Uterine smooth muscle cell (primary cell): ENCODE measurements at places on chromosomes 13 and 19. TPM values are rescaled to one million over a fixed set of nuclear protein-coding genes. Genes with fewer than 3 reads are reported as not detected.

Gene AKAP8L
- total RNA-seq, result 71.9 and 76.0 TPM in 2 replicates

Gene PNMA8C
- total RNA-seq, result 0.25 and 0.33 TPM in 2 replicates

Gene ZNF254
- 8.1 and 8.9 TPM in 2 replicates for total RNA-seq

Gene C19orf67
- total RNA-seq, result not detected in 2 replicates

Gene KIR2DL3
- total RNA-seq, result not detected in 2 replicates

Gene NPHS1
- total RNA-seq, result under 0.01 TPM in 1 of 2 replicates, not detected in the other

Gene YJEFN3
- 1.00 and 1.2 TPM in 2 replicates for total RNA-seq

Gene IGFL3
- total RNA-seq, result not detected in 2 replicates

Gene CD37
- 0.12 TPM in 1 of 2 replicates, not detected in the other for total RNA-seq

Gene KLF2
- 1.00 and 2.0 TPM in 2 replicates for total RNA-seq

Gene CRB3
- total RNA-seq, result 0.12 TPM in 1 of 2 replicates, not detected in the other

Gene OR10H4
- total RNA-seq, result not detected in 2 replicates

Gene UPK1A
- total RNA-seq, result not detected in 2 replicates

Gene PINLYP
- total RNA-seq, result 2.9 and 3.4 TPM in 2 replicates

Gene GDF15
- 82.9 and 265 TPM in 2 replicates for total RNA-seq

Gene KCNJ14
- 0.33 and 0.37 TPM in 2 replicates for total RNA-seq
